ENCODE measurements at places on chromosomes 12 and 14.

- no peak for DNase-seq
Measured at GRCh38 chr12:92147491-92147890, 1.8 kb upstream of the BTG1 start.

DNA sequence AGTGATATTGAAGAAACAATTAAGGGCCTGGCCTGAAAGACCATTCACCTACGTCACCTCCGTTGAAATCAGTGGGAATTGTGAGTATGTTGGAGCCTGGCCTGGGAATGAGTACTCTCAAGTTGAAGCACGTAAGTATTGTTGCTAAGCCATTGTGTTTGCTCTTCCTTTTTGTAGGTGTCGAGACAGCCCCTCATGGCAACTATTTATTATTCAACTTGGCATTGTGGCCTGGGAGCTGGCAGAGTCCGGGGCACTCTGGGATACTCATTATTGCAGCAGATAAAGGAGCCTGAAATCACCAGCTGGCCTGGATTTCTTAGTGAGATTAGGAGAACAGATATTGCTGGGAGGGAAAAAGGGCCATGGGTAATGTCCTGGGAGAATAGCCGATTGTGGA, 147.4 kb downstream of the C12orf75 start:
- DNase-seq, result no peak

- no peak for DNase-seq
Measured at GRCh38 chr14:94225460-94226378, 51.6 kb downstream of the PPP4R4 start.

GRCh38 chr14:31556191-31556590, 5.0 kb upstream of the NUBPL start:
- no peak for DNase-seq

- DNase-seq, result no peak
Measured at GRCh38 chr12:91555436-91556415, 373.1 kb upstream of the DCN start.

GRCh38 chr14:51202914-51203665, 37.0 kb upstream of the TMX1 start:
- no peak for DNase-seq

DNA sequence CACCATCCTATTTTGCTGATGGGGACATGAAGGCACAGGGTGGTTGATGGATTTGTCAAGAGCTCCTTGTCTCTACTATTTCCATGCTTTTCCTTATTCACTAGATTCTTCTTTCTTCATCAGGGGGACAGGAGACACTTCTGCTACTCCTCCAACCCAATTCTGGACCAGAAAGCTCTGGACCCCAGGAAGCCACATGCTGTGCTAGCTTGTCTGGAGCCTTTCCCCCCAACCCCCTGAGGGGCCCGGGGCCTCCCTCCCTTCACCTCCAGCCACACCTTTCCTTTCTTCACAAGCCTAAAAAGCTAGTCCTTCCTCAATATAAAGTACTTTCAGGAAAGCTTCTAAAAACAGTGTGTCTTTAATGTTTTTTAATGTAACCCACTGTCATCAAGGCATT, 75.1 kb upstream of the CAPRIN2 start:
- no peak for DNase-seq

DNA sequence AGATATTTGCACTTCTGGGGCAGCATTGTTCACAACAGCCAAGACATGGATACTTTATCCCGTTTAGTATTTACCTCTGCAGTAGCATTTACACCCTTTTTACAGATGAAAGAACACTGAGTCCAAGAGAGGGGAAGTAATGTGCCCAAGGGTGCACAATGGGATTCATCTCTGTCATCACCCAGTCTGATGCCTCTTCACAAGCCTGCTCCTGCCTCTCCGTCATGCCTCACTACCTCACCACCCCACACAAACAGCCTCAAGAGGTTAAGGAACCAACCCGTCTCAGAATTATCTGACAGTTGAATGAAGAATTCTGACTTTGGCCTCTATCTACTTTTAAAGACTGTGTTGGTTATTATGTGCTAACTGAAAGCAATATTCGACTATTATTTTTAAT, 368.4 kb downstream of the ATP23 start:
- DNase-seq, result no peak

GRCh38 chr14:92525322-92526095, 11.9 kb downstream of the RIN3 start:
- no peak for DNase-seq

DNA sequence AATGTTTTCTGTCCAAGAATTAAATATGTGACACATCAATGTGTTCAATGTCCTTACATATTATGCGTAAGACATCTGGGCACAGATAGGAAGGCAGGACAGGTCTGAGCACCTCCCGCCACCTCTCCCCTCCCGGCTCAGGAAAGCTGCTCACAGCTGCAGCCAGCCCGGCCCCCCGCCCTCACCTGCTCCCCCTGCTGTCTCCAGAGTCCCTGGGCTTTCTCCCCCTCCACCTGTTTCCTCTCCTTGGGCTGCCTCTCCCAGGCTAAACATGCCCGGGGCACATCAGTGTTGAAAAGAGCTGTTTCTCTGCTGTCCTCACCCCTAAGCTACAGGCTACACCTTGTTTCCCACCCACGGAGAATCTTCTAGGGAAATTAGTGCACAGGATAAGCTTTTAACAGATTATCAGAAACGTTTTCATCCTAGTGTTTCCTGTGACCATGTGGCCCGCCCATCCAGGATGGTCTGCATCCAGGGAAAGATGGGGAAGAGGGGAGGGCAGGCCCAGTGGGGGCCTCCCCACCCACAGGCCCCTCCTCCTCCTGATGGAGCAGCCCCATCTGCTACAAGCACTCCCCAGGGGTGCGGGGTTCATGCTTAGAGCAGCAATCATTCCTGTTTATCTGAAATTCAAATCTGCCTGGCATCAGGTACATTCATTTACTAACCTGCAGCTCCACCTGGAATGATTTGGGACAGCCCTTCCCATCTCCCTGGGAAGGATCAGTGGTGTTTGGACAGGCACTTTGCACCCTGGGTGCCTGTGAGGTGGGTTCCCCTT, 273.8 kb upstream of the SFSWAP start:
- DNase-seq, result no peak

GRCh38 chr12:45504316-45505010, 225.0 kb upstream of the ARID2 start:
- no peak for DNase-seq

- DNase-seq, result no peak
Measured at GRCh38 chr14:75837151-75837787, 144.5 kb downstream of the TGFB3 start.

GRCh38 chr14:73467800-73468199, 9.5 kb upstream of the NUMB start:
- DNase-seq, result no peak

DNA sequence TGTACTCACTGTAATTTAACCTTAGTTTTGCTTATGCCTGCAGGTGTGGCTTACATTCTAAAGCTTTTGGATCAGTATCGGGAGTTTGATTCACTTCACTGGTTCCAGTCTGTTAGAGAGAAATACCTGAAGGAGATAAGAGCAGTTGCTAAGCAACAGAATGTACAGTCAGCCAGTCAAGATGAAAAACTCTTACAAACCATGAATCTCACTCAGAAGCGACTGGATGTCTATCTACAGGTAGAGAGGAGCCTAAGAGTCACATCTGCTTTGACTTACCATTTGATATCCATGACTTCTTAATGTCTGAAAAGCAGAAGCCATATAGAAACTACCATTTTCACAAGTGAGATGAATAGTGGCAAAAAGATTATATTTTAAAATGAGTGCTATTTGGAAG, 56.5 kb downstream of the WASHC4 start:
- DNase-seq, result no peak

- DNase-seq, result no peak
Measured at GRCh38 chr14:41915732-41916131, 309.1 kb downstream of the LRFN5 start.

- no peak for DNase-seq
Measured at GRCh38 chr14:90193925-90194324, 62.4 kb upstream of the PSMC1 start.

- no peak for DNase-seq
Measured at GRCh38 chr12:43198608-43199007, 353.4 kb downstream of the ADAMTS20 start.

DNA sequence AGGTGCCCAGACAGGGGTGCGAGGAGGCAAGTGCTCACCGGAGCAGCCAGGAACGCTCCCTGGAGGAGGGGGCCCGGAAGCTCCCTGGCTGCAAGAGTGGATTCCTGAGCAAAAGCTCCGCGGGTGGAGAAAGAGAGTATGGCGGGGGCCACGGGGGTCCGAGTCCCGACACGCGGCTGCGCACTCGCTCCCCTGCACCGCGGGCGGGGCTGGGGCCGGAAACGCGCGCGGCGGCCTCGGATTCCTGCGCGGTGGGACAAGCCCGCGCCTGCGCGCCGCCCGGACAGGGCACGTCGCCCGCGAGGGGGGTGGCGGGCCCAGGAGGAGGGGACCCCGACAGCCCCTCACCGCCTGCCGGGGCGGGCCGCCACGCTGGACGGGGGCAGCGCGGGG, 27.8 kb upstream of the GPR132 start:
- DNase-seq, result peak; percentile 71

DNA sequence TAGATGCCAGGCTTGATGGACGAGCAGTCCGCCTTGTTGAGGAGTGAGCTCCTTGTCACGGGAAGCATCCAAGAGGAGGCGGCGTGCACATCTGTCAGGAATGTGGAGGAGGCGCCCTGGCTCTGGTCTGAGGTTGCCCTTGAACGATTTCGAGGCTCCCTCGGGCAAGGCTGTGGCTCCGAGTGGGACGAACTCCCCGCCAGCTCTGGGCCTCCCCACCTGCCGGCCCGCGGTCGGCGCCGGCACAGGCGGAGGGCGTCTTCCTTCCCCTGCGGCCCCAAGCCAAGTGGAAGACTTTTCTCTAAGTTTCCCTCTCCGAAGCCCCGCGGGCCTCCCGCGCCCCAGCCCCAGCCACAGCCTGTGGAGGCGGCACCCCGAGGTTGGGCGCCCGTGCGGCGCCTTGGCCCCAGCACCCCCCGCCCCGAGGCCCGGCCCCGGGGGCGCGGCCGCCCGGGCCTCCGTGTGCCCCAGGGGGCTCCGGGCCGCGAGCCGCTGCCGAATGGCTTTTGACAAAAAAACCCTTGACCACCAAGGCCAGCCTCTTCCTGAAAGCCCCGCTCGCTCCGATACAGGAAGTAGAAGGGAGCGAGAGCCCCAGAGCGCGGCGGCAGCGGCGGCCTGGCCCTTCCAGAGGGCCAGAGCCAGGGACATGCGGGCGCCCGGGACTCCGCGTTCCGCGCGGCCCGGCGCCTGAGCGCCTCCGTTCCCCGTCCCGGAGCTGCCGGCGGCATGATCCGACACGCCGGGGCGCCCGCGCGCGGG, at the start of gene RIN3:
RIN3 (plus strand) TSS at position 578 of the 762 bp plus-strand sequence; CDS start at position 730, 152 bp downstream.
- peak; percentile 46 for DNase-seq

DNA sequence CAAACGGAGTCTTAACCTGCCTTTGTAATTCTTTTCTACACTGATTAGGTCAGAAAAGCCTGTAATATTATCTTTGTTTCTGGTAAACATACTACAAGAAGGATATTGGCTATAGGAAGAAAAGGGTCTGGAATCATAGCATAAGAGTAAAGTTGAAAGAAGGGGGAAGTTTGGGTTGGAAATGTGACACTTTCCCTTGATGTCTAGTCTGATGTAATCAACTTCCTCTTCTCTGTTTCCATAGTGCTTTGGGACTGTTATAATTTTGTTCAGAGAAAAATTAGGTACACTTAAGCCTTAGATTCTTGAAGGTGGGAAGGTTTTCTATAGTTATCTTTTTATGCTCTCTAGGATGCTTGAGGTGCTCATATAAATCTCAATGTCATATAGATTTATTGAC, 322.2 kb downstream of the AEBP2 start:
- DNase-seq, result no peak

GRCh38 chr14:52563120-52563519, 10.5 kb downstream of the GPR137C start:
- DNase-seq, result peak; percentile 36

DNA sequence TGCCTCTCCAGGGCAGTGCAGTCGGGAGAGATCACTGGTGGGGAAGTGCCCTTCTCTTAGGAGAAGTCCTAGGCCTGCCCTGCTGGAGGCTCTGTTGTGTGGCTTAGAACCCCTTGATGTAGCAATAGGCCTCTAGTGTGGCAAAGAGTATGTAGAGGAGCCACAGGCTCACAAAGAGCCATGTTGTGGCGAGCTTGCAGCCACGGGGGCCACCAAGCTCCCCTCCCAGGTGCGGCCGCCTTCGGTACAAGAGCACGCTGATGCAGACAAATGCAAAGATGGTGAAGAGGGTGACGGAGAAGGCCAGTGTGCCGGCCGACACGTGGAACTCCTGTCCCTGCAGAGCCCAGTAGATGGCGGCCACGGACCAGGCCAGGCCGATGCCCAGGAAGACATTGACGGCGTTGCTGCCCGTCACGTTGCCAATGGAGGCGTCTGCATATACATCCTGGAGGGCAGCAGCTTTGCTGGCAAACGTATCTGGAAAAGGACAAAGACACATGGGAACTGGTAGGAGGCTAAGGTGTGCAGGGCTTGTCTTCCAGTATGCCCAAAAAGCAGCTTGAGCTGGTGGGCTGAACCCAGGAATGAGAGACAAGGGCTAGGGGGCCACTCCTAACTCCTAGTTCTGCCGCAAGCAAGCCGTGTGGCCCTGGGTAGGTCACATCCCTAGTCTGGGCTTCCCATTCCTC, 142.8 kb downstream of the SLC8A3 start:
- DNase-seq, result peak; percentile 81

DNA sequence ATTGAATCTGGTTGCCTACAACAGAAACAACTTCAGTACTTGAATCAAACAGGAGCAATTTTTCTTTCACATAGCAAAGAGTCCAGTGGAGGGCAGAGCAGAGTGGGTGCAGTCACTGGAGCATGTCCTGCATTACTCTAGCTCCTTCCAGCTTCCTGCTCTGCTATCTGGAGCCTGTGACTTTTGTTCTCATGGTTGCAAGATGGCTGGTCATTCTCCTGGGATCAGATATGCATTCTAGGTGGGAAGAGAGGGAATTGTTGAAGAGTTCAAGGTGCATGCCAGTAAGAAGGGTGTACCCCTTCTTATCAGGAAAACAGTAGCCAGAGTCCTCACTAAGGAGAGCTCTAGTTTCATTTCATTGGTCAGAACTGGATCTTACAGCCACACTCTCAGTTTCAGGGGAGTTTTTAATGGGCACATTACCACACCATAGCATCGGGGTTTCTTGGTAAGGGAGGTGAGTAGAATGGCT, 8.0 kb downstream of the IFT43 start:
- DNase-seq, result no peak

DNA sequence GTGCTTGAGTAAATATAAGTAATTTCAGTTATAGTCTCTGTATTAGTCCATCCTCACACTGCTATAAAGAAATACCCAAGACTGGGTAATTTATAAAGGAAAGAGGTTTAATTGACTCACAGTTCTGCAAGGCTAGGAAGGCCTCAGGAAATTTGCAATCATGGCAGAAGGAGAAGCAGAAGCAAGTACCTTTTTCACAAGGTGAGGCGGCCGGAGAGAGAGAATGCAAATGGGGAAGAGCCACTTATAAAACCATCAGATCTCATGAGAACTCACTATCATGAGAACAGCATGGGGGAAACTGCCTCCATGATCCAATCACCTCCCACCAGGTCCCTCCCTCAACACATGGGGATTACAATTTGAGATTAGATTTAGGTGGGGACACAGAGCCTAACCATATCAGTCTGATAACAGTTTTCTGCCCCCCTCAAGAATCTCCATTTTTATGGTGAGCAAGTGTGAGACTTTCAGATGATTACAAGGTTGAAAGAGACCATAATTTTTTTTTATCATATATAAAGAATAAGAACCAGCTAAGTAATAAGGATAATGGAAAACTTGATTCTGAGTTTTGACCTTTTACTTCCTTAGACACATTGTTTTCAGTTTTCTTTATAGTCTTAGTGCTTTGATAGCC, 35.6 kb downstream of the LEMD3 start:
- DNase-seq, result no peak

Measured in urothelium cell line (cell line).